G401 (cell line): ENCODE measurements at places on chromosomes 5 and 9. TPM values are rescaled to one million over a fixed set of nuclear protein-coding genes. Genes with fewer than 3 reads are reported as not detected.

DNA sequence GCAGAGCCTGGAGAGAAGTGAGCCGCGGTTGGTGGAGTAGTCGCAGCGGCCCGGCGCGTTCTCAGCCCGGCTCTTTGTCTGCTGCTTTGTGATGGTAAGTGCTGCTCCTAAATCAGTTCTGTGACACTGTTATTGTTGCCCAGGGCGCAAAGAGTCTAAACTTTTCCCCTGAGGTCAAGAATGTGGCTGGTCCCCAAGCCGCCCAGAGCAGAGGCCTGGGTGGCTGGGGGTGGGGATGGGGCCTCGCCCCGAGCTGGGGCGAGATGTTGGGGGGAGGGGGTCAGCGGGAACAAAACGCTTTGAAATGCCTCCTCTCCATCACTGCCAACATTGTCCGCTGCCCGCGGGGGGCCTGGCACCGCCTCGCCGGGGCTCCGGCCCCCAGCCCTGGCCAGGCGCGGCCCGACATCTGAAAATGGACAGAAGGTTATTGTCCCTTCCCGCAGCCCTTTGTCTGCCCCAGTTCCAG, 11.7 kb upstream of the CERCAM start:
- no peak for DNase-seq

The TMOD1 gene
- total RNA-seq = not detected in 2 replicates

The SLC25A2 gene
- total RNA-seq = not detected in 2 replicates

GRCh38 chr9:118059484-118060278, 355.5 kb downstream of the TLR4 start:
- DNase-seq = no peak

The BARX1 gene
- total RNA-seq = not detected in 2 replicates

DNA sequence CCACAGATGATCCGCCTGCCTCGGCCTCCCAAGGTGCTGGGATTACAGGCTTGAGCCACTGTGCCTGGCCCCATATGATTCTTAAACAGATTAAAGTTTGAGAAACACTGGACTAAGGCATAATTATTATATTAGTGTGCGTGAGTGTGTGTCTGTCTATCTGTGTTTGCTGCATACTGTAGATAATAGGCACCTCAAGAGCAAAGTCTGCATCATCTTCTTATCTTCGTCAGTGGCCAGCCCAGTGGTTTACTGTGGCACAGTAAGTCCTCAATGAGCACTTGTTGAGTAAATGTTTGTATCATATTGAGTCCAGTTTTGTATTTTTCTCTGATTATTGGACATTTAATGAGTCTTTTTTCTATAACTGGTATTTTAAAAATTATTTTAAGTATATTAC, 81.7 kb downstream of the ITGA1 start:
- DNase-seq = no peak

The OTULINL gene
- total RNA-seq = 0.25 and 1.7 TPM in 2 replicates
